ENCODE measurements at places on chromosomes 13 and 19.

DNA sequence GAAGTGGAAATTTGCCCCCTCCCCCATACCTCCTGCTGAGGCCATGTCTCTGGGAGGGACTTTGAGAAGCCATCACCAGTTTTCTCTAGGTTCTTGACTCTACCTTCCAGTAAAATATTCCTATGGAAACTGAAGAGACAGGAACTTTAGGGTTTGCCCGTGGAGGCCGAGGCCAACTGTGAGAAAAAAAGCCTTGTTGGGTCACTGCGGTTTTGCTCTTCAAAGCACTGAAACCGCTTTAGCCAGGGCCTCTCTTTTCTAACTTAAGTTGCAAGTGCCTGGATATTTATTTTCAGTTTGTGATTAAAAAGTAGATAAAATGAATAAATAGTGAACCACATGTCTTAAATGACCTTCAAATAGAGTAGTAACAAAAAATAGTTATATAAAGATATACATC lies 159.7 kb upstream of the TSC22D1 start:
- no peak for DNase-seq

- peak; percentile 18 for DNase-seq
Measured at GRCh38 chr19:7004313-7004931, 16.8 kb downstream of the MBD3L2B start.

DNA sequence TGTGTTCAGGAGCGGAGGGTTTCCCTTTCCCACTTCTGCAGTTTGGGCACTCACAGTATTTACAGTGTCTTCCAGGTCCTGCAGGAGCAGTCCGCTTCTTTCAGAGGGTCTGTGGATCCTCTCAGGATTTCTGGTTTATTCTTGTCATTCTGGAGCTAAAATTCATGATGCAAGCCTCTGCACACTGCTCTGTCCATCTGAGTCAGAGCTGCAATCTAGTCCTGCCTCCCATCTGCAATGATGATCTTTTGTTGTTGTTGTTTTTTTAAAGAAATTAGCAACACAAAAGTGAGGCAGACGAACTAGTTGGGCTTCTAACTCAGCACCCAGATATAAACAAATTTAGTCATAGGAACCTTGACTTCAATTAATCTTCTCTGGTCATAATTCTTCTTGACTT lies 86.5 kb downstream of the DLEU7 start:
- DNase-seq: no peak

DNA sequence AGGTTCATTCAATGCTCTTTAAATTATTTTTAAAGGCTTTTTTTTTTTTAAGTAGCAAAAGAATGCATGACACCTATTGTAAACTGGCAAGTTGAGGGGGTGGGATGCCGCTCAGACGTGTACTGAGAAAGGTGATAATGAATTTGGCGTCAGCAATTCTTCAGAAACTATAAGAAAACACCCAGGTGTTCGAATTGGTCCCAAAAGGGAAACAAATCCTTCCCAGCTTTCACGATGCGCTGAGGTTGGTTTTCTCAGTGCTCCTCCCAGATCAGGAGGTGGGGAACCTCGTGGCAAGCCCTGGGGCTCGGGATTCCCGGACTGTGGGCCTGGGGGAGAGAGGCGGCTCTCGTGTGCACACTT lies 543 bp upstream of the FAM124A start:
- DNase-seq: no peak

DNA sequence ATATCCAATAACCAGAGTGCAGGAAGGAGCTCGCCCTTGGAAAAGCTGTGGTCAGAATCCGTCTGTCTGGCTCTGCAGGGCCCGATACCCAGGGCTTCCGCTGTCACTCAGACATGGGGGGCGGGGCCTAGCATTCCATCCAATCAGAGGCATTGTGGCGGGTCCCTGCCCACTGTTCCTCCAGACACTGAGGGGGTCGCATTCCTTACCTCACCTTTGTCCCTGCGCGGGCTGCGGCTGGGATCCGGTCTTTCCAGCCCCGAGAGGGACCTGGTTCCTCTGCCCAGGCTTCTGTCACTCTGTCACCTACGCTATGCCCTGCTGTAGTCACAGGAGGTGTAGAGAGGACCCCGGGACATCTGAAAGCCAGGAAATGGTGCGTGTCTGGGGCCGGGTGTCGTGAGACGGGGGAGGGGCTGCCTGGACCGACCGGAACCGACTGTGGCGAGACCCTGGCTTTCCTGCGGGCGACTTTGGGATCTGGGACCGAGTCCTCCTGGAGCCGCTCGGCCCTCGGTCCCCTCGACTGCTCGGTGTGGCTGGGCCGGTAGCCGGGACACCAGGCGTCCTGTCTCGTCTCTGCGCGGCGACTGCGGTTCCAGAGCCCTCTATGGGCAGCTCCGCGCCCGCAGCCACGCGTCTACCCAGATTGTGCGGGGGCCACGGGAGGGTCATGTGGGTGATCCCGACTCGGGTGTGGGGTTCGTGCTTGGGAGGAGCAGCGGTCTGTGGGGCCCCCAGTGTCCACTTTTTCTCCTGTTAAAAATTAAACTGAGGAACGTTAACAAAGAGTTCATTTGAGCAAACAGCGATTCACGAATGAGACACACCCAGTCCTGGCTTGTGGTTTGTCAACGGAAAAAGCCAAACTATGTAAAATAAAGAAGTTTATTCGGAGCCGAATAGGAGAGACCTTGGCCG lies at the start of gene ZNF69:
Gene ZNF69, plus strand, starts transcription at position 172 of the 921 bp plus-strand sequence. Its CDS starts 142 bp downstream, at position 314.
- peak; percentile 62 for DNase-seq

- peak; percentile 72 for DNase-seq
Measured at GRCh38 chr13:33642374-33643065, 175.4 kb upstream of the RFC3 start.

DNA sequence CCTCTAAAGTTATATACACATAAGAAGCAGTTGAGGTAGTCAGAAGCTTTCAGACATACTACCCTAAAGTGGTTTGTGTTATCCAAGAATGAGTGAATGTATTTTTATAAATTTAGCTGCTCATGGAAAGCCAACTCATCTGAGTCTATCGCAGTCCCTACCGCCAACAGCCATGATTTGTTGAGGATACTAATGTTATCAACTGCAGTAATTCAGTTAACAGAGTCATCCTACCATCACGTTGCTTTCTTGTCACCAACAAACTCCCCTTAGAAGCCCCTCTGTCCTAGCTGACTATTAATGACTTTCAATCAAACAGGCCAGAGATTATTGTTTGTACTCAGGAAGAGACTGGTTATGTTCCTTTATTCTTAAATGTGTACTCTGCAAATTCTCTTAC lies 169.9 kb downstream of the DCT start:
- DNase-seq: no peak

- DNase-seq: no peak
Measured at GRCh38 chr13:99981735-99982035, at the start of gene ZIC2. Gene ZIC2 (plus strand): TSS chr13:99981784. CDS start chr13:99982065, 281 bp downstream.

GRCh38 chr19:18663940-18664530 lies 19.4 kb upstream of the CRTC1 start:
- no peak for DNase-seq

GRCh38 chr19:2613507-2614295 lies 88.8 kb downstream of the GNG7 start:
- peak; percentile 12 for DNase-seq

DNA sequence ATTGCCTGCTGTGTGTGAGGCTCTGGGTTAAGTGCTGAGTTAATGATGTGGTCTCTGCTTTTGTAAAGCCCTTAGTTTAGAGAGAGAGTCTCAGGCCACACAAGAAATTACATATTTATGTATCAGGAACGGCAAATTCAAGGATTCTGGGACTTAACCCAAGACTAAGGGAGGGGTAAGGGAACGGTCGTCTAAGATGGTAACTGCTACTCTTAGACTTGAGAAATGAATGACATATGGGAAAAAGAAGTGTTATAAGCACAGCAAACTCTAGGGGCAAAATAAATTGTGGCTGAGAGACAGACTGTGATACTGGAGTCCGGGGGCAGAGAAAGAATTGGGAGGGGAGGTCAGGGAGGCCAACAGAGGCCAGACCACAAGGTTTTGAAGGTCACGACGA lies 10.2 kb downstream of the VSIG10L start:
- no peak for DNase-seq

DNA sequence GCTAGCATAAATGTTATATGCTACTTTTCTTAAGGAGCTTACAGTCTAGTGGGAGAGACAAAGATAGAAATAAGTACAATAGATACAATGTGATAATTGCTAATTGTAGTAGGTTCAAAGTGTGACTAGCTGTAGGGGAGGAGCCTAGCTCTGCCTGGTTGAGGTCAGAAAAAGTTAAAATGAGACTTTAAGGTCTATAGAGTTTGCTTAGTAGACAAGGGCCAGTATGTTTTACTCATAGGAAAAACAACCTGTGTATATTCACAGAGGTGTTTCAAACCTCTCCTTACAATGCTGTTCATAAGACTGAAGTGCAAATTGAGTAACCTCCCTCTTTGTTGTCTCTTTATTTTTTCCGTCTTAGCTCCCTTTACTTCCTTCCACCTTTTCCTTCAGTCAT lies 56.1 kb downstream of the PDS5B start:
- no peak for DNase-seq

GRCh38 chr13:41457589-41458186 lies 338 bp downstream of the RGCC start:
- DNase-seq: no peak

- DNase-seq: peak; percentile 10
Measured at GRCh38 chr13:30762643-30763042, 27.3 kb downstream of the ALOX5AP start.

DNA sequence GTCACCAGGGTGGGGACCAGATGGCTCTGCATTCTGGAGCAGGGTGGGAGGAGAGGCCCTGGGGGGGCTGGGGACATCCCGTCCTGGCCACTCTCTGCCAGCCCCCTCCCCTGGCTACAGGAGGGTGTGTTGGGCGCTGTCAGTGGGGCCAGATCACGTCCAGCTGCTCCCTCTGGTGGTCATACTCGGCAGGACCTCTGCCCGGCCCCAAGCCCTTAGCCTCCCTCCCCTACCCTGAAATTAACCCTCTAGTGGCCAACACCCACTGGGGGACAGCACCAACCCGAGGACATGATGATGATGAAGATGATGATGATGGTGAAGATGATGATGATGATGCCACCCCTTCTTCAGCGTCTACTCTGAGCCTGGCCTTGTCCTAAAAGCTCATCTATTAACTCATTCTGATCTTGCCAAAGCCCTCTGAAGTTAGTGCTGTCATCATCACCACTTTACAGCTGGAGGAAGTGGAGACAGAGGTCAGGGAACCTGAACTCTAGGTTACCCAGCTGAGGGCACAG lies 590 bp upstream of the LGI4 start:
- DNase-seq: peak; percentile 55

DNA sequence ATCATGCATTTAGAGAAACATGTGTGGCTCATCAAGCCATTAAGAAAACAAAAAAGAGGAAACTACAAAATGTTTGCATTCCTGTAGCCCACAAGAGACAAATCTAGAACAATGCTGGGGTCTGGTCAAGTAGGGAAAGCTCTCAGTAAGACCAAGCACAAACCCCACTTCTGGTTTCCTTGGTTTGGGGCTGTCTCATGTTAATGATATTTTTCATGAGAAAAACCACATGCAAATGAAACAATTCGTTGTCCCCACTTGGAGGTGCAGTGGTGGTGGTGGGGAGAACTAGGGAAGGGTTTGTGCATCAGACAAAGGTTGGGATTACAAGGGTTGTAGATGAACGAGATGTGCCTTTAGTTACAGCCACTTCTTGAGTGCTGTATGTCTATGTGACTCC lies 7.0 kb upstream of the RB1 start:
- DNase-seq: no peak

GRCh38 chr13:106649495-106649894 lies 81.6 kb upstream of the ARGLU1 start:
- peak; percentile 22 for DNase-seq

- no peak for DNase-seq
Measured at GRCh38 chr19:1045247-1045603, 5.3 kb downstream of the ABCA7 start.

- peak; percentile 91 for DNase-seq
Measured at GRCh38 chr19:55086730-55087541, 11.3 kb downstream of the EPS8L1 start.

DNA sequence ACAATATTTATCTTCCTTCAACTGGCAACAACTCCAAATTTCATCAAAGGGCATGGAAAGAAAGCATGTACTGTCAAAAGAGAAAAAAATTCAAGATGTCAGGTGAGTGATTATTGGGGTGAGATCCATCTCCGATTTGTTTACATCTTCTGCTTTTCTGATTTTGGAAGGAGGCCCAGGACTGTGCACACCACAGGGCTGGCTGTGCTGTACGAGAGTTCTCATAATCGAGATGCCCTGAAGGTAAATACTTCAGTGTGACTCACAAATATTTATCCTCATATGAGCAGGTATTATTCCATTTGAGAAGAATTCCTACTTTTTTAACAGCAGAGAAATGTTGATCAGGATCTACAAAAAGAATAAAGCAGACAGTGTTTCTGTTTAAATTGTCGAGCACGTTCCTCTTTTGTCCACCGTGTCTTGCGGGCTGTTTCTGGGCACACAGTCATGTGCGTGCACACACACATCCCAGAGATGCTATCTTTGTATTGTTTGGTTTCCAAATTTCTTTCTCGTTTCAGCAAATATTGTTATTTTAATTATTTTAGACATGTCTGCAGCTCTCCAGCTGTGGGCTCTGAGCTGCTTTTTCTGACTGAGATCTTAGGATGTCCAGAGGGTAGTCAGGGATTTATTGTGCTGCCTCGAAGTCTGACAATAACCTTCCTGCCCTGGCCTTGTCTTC lies 103.8 kb downstream of the KL start:
- DNase-seq: peak; percentile 39

GRCh38 chr13:112695121-112695520 lies 5.3 kb downstream of the ATP11A start:
- no peak for DNase-seq

- DNase-seq: no peak
Measured at GRCh38 chr19:47266401-47266941, 8.2 kb upstream of the INAFM1 start.

GRCh38 chr19:16088351-16089009 lies 12.2 kb downstream of the TPM4 start:
- DNase-seq: no peak

DNA sequence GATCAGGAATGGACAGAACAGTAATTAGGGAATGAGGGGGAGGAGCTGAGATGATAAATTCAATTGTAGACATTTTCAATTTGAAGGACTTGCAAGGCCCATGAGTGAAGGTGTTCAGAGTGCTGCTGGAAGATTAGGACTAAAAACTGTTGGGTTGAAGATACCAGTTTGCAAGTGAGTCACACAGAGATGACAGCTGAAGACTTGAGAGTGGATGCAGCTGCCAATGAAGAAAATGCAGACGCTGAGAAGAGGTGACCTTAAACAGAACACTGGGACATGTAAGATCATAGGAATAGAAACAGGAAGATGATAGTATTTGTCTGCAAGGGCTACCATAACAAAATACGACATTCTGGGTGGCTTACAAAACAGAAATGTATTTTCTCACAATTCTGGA lies 1716.5 kb upstream of the SLC10A2 start:
- DNase-seq: no peak

DNA sequence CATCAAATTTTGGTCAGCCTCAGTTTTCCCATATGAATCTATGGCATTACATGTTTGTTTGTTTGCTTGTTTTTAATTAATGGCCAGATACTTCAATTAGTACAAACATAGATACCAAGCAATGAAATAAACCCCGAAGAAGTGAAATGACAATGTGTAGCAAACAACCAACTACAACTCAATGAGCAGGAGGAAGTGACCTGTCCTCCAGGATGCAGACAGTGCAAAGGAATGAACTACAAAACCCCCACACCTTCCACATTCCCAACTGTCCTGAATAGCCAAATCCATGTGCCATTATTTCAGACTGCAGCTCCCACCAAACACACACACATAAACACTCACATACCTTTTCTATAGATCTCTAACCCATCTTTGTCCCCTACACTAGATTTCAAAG lies 45.0 kb upstream of the FAM124A start:
- DNase-seq: no peak
